ENCODE measurements at places on chromosomes 6 and 20.

- DNase-seq: no peak
These were observed 35.1 kb downstream of the EYS start for GRCh38 chr6:65671922-65672321.

GRCh38 chr20:48787861-48788375 is 39.9 kb downstream of the PREX1 start:
- no peak for DNase-seq

DNA sequence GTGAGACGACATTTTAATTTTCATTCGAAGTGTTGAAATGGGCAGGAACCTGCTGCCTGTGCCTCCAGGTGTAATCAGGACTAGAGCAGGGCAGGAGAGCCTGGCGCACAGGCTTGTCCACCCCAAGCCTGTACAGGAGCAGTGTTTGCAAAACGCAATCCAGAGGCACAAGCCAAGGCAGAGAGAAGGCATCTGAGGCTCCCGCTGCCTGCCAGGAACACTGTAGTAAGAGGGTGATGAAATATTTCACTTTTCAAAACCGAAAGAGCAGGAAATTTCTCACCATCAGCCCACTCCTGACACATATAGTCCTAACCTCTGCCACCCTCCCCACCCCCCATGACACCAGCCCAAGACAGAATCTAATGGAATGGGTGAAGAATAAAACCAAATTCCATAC is 132.5 kb downstream of the RTN4IP1 start:
- no peak for DNase-seq

DNA sequence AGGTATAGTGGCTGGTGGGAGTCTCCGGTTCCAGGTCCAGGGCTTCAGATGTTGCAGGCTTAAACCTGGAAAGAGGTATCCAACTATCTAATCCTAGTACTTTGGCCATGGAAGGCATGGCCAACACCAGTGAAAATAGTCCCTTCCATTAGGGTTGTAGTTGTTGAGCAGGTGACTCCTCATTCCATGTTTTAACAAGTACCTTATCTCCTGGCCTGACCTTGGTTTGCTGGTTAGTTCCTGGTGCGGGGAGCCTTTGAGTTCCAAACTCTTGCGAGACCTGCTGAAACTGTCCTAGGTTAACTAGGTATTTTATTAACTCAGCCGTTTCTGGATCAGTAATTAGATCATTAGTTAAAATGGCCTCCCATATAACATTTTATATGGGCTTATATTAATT is 165.1 kb upstream of the PROKR2 start:
- DNase-seq: no peak

DNA sequence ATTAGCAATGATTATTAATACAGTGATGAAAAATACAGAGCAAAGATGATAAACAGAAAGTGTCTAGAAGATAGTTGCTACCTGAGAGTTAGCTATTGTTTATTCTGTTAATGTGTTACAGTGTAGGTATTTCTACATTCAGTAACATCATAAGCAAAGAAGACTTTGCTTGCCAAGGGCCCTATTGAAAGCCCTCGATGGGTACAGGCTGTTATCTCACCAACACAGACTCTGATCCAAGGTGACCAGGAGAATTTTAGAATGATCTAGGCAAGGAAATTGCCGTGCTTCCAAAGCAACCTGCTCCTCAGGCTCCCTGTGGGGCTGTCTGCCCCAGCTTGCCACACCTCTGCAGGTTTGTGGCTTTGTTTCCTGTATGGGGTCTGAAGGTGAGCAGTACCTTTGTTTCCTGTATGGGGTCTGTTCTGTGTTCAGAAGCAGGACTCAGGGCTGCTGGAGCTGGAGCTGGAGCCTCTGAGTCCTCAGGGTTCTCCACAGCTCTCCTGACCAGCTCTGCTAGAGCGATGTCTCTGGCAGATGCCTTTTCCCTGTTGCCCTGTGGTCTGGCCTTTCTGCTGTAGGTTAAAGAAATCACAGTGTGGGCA is 32.5 kb downstream of the PHACTR3 start:
- no peak for DNase-seq

DNA sequence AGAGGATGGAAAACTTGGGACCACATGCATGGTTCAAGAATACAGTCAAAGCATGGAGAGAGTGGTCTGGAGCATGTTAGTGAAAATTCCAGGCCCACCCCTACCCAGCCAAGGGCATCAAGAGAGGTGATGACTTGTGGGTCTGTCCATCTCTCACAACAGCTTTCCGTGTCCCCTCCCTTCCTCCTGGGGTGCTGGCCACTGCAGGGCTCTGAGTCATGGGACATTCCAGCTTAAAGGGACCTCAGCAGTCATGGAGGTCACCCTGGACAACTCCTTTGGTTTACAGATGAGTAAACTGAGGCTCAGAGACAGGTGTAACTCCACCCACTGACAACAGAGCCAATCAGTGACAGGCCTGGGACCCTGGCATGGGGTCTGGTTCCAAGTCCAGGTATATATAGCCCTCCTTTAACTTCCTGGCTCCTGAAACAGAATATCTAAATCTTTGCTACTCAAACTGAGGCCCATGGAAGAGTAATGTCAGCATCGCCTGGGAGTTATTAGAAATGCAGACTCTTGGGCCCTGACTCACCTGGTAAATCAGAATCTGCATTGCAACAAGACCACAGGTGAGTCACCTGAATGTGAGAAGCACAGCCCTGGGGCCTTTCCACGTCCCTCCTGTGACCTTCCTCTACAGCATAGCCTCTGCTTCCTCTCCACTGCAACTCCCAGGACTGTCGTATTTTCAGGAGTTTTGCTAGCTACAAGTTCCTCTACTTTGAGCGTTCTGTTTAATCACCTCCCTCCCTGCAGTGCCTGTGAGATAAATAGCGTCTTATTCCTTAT is 170.2 kb downstream of the ZDHHC14 start:
- no peak for DNase-seq
